ENCODE measurements at places on chromosomes 5 and 9. TPM values are rescaled to one million over a fixed set of nuclear protein-coding genes. Genes with fewer than 3 reads are reported as not detected.
A peak's percentile ranks its signal among the peaks of the same experiment; 100 is the strongest.

DNA sequence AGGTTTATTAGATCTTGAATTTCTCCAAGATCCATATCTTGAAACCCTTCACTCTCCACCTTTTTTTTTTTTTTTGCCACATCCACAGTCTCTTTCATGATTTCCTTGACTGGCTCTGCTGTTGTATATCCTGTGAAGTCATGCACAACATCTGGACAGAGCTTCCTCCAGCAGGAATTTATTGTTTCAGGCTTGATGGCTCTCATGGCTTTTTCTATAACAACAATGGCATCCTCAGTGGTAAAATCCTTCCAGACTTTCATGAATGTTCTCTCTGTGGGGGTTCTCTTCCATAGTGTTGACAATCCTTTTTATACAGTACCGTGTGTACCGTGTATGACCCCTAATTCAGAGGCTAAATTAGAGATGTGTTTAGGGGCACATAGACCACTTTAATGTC is 24.0 kb downstream of the RANBP17 start:
- H3K4me3 ChIP-seq: no peak overlapping the region
- H3K27me3 ChIP-seq: no peaks in the 10 kb centered on the region
- DNase-seq: no peak
- H3K27ac ChIP-seq: no peak overlapping the region

DNA sequence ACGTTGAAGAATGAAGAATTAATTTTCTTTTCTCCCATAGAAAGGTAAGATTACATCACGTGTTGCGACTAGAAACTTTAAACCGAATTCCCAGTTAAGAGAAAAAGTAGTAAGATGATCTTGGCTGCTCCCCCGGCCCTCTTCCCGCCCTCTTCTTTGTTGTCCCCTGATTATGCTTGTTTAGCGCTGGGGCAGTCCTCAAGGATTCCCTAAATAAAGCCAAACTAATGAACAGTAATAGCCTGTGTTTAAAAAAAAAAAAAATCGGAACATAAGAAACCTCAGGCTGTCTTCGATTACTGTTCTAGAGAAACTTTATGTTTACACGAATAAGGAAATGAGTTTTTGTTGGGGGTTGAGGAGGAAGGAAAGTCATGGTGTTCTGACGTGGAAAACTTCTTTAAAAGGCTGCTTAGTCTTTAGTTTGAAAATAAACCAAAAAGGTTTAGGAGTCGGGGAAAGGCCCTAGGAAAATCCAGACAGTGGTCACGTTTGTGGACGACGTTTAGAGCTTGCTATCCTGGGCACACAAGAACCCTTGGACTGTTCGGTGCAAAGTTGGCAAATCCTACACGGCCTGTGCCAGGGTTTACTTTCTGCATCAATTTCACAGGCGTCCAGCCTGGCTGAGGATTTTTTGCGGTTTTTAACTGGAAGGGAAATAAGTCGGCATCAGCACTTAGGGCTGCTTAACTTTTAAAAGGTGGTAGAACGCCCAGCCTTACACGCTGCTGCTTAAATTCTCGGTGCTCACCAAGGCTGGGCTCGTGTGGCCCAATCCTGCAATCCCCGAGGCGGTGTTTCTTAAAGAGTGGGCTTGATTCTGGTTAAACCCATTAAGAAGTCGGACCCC is 1.1 kb upstream of the MAT2B start:
- peak; percentile 9 for DNase-seq
- no peaks in the 10 kb centered on the region for H3K27me3 ChIP-seq
- H3K36me3 ChIP-seq: no peaks in the 10 kb centered on the region

DNA sequence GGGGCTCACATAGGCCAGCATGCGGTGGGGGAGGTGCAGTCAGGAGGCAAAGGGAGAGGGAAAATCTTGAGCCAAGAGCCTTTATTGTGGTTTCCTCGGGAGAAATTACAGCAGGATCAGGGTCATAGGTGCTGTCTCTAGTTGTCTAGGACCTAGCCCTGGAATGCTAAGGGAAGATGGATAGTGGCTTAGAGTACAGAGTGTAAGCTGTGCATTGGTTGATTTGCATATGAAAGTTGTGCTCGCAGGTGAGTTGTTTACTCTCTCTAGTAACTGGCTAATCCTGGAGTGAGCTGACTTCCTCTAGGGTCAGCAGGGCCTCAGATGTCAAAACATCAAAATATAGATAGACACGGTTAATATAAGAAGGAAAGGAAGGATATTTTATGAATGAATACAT is 877.7 kb downstream of the TLE4 start:
- H3K36me3 ChIP-seq: no peaks in the 10 kb centered on the region
- DNase-seq: no peak
- H3K27me3 ChIP-seq: no peaks in the 10 kb centered on the region
- no peak overlapping the region for H3K4me3 ChIP-seq

DNA sequence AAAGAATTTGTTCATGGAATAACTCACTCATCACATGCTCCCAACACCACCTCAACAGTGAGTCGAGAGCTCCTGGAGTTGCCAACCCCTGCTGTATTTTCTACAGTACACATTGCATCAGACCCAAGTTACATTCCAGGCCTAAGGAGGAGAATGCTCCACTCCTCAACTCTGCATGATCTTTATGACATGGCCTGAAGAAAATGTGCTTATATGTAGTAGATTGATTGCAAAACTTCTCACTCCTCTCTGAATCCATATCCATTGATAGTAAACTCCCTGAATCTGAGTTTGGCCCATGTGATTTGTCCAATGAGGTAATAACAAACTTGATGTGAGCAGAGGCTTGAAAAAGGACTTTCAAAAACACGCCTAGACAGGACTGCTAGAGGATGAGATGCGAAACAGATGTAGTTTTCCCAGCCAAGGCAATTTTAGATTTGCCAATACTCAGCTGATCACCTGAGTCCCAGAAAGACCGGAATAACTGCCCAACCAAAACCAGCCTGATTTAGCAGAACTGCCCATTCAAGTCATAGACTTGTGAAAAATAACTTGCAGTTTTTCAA is 29.0 kb upstream of the PAPPA start:
- no peaks in the 10 kb centered on the region for H3K4me1 ChIP-seq
- no peak for DNase-seq
- no peaks in the 10 kb centered on the region for H3K36me3 ChIP-seq

- no peak overlapping the region for H3K27ac ChIP-seq
- no peaks in the 10 kb centered on the region for H3K27me3 ChIP-seq
- no peak for DNase-seq
- no peaks in the 10 kb centered on the region for H3K4me1 ChIP-seq
- H3K4me3 ChIP-seq: no peak overlapping the region
These were observed 59.9 kb downstream of the SUB1 start for GRCh38 chr5:32645246-32645645.

PAXX gene
- total RNA-seq: 81.3 TPM

NUP155 gene
- 25.9 TPM for total RNA-seq
